Esophagus mucosa (tissue), 1 donor: ENCODE measurements at places on chromosomes 1 and 21.

- ATAC-seq, result no peak
These were observed 267.9 kb upstream of the DPYD start for GRCh38 chr1:98188774-98189173.

GRCh38 chr1:238252033-238252802, 361.5 kb upstream of the ZP4 start:
- ATAC-seq, result peak; percentile 48

DNA sequence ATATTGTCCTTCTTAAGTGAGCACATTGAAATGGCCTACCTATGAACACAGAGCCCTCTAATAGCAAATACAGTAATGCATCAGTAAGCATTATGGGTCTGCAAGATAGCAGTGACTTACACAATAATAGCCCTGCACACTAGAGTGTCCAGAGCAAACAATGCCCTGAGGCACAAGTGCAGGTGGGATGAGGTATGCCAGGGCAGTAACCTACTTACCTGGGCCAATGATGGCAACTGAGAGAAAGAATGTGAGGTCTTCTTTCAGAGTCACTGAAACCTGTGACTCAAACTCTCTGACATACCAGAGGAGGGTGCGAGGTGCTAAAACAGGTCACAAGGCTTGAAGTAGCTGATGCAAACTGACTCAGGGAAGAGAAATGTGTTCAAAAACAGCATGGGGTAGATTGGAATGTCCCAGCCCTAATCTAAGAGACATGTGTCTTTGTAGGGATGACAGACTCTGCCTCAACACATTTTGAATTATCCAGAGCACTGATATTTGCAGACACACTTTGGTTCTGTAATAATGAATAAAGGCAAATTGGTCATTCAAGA, 168.5 kb upstream of the RUNX1 start:
- ATAC-seq, result peak; percentile 94

DNA sequence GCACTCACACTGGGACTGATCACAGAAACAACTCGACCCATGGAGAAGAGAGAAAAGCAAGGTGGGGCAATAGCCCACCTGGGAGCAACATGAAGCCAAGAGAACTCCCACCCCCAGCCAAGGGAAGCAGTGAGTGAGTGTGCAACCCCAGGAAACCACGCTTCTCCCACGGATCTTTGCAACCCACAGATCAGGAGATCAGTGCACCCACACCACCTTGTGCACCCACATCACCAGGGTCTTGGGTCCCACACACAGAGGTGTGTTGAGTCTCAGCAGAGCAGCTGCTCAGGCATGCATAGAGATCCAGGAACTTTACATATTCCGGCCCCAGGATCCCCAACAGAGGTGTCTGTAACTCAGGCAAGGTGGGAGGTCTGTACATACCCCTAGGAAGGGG, 17.2 kb upstream of the PRDX6 start:
- no peak for ATAC-seq

DNA sequence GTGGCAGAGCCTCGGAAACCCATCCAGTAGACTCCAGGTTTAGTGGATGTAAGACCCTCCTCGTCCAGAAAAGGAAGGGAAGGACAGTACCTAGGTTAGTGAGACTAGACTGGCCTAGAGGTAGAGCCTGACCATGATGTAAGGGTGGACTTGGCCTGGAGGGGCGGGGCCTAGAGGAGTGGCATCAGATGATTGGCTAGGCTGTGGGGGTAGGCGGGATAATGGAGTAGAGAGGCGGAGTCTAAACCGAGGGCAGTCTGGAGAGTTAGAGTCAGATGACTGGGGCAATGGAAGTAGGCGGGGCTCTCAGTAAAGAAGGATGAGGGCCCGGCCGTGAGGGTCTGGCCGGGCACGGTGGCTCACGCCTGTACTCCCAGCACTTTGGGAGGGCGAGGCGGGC, 70.1 kb downstream of the EPHB2 start:
- ATAC-seq, result peak; percentile 29

GRCh38 chr1:178501705-178502329, 5.1 kb upstream of the CLEC20A start:
- ATAC-seq, result peak; percentile 76

GRCh38 chr1:243233908-243234307, 21.2 kb downstream of the CEP170 start:
- ATAC-seq, result no peak

GRCh38 chr1:102190429-102190828, 193.7 kb upstream of the OLFM3 start:
- no peak for ATAC-seq

DNA sequence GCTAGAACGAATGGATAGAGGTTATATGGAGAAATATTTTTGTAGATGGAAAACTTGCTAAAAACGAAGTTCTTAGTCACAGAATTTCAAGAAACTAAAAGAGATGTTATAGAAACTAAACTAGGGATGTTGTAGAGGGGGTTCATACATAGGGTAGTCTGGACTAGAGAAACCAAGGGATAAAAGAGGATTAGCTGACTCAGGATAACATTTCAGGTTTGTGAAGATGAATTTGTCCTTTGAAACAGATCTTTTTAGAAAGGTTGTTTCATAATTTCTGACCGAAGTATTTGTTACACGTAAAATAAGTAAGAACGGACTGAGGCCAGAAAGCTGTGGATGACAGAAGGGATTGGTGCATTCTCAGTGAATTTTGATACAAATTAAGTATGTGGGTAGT, 13.6 kb downstream of the YTHDF2 start:
- no peak for ATAC-seq

GRCh38 chr1:228390649-228391048, 16.0 kb downstream of the TRIM11 start:
- no peak for ATAC-seq

DNA sequence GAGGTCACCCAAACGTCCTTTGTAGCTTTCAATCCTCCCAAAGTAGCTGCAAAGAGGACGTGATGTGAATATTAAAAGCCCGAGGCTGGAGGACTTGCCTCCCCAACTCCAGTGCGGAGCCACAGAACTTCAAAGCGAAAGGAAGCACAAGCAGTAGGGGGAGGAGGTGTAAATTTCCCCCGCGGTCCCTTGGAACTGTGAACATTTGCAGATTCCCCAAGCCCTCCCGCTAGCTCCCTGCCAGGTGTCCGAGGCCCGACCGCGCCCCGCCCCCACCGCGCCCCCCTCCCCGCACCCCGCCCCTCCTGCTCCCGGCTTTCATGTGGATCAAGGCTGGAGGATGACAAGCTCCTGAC, 41.5 kb upstream of the HAO2 start:
- ATAC-seq, result no peak

- peak; percentile 78 for ATAC-seq
These were observed 35.5 kb upstream of the PARP1 start for GRCh38 chr1:226443439-226443838.

- ATAC-seq, result no peak
These were observed 17.3 kb downstream of the BCAS2 start for GRCh38 chr1:114564141-114564540.

GRCh38 chr1:3530926-3531818, 76.7 kb downstream of the ARHGEF16 start:
- peak; percentile 75 for ATAC-seq

DNA sequence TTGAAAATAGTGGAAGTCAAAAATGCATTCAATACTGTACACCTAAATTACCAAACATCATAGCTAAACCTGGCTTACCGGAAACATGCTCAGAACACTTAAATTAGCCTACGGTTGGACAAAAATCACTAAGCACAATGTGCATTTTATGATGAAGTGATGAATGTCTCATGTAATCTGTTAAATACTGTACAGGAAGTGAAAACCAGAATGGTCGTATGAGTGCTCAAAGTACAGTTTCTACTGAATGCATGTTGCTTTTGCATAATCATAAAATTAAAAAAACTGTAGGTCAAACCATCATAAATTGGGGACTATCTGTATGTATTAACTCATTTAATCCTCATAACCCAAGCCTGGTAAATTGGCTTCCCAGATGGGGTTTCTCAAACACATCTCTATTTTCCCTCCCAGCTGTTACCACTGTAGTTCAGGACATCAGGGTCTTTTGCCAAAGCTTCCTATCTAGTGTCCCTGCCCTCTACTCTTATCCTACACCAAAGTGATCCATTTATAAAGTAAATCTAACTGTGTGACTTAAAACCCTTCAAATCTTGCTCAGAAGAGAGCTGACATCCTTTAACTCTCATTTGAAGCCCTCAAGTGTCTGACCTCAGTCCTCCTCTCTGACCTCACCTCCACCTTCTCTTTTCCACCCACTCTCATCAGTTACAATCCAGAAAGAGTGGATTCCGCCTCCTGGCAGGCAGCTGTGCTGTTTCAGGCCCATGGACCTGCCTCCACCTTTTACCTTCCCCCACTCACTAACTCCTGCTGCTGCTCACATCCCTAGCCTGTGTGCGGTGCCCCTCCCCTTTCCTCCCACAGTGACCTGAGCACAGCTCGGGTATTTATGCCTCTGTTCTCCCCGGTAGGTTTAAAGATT, 356.4 kb upstream of the ST6GALNAC5 start:
- no peak for ATAC-seq

- no peak for ATAC-seq
These were observed 100.3 kb downstream of the CACNA1E start for GRCh38 chr1:181583598-181583997.

- no peak for ATAC-seq
These were observed 144.9 kb upstream of the HP1BP3 start for GRCh38 chr1:20931930-20932436.

DNA sequence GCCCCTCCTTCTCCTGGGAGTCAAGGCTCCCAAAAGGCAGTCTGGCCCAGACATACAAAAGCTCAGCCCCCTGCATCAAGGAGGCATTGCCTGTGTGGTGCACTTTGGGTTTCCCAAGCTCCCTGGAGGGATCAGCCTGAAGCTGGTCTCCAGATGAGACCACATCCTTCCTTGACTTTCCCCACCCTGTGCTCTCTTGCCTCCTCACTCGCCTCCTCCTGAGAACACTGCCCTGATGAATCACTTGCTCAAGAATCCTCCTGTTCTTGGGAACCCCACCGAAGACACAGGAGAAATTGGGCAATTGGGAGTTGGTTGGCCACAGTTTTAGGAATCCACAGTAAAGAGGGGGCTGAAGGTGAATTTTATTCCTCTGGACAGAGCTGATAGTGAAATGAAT, 34.8 kb upstream of the LYST start:
- no peak for ATAC-seq

- ATAC-seq, result no peak
These were observed 30.5 kb downstream of the HEYL start for GRCh38 chr1:39608921-39609320.

GRCh38 chr1:163928651-163929050, 606.9 kb downstream of the NUF2 start:
- ATAC-seq, result no peak

GRCh38 chr1:93106226-93106625, 27.1 kb downstream of the MTF2 start:
- no peak for ATAC-seq
